Breast epithelium (tissue), 4 donors: ENCODE measurements at places on chromosomes 7 and 10. TPM values are rescaled to one million over a fixed set of nuclear protein-coding genes. Genes with fewer than 3 reads are reported as not detected.

GRCh38 chr7:12229046-12229445 is 18.0 kb downstream of the TMEM106B start:
- DNase-seq: no peak
- H3K4me3 ChIP-seq: no peak overlapping the region
- no peaks in the 10 kb centered on the region for H3K27me3 ChIP-seq
- no peak overlapping the region for H3K27ac ChIP-seq

GRCh38 chr7:90625562-90625961 is 29.4 kb downstream of the CDK14 start:
- no peak overlapping the region for H3K4me3 ChIP-seq
- no peaks in the 10 kb centered on the region for H3K36me3 ChIP-seq
- peak; percentile 23 for DNase-seq
- H3K4me1 ChIP-seq: no peaks in the 10 kb centered on the region
- H3K27ac ChIP-seq: no peak overlapping the region

DNA sequence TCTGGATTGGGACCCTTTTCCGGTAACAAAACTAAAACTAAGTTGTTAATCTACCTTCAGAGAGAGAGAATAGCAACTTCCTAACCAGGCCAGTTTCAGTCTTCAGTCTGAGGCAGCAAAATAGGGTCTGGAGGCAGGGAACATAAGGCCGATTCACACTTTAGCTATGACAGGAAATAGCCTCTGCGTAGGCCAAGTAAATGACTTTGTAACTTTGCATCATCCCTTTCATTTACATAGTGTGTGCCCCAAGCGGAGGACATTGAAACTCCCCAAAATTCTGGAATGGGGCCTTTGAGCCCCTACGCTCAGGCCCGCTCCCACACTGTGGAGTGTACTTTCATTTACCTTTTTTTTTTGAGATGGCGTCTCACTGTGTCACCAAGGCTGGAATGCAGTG is 1.7 kb upstream of the UPP1 start:
- peak overlapping the region; percentile 70 for H3K27ac ChIP-seq
- H3K4me1 ChIP-seq: no peaks in the 10 kb centered on the region
- no peak for DNase-seq
- H3K4me3 ChIP-seq: no peak overlapping the region
- H3K27me3 ChIP-seq: no peaks in the 10 kb centered on the region

Gene C10orf71
- not detected for total RNA-seq
